Cardiac muscle cell (in vitro differentiated cells and primary cell): ENCODE measurements at places on chromosomes 2 and 18. TPM values are rescaled to one million over a fixed set of nuclear protein-coding genes. Genes with fewer than 3 reads are reported as not detected.

MOGAT1 gene
- total RNA-seq: not detected in 2 replicates

GRCh38 chr2:64796926-64797325 lies 143.2 kb upstream of the SERTAD2 start:
- DNase-seq: no peak

C2orf15 gene
- 2.3 and 2.4 TPM in 2 replicates for total RNA-seq

DNA sequence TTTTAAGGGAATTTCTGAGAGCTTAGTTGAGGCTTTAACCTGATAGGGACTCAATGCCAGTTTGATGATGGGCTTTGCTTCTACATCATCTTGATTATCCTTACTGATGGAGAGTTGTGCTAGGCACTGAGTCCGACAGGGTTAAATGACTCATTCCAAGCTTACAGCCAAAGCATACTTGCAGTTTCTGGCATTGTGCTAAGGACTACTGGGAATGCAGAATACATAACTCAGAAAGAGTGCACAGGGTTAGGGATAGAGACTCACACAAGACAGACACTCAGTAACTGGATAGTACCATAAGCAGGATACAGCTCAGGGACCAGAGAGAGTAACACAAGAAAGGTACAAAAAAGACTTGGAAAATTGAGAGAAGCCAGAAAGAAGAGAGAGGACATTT lies 94.1 kb upstream of the SLC14A2 start:
- peak; percentile 64 for DNase-seq

- peak; percentile 99 for DNase-seq
Observed at GRCh38 chr2:73926493-73927327, at the start of gene DGUOK. DGUOK (plus strand) TSS chr2:73926880; CDS start chr2:73926911, 31 bp downstream.

DNA sequence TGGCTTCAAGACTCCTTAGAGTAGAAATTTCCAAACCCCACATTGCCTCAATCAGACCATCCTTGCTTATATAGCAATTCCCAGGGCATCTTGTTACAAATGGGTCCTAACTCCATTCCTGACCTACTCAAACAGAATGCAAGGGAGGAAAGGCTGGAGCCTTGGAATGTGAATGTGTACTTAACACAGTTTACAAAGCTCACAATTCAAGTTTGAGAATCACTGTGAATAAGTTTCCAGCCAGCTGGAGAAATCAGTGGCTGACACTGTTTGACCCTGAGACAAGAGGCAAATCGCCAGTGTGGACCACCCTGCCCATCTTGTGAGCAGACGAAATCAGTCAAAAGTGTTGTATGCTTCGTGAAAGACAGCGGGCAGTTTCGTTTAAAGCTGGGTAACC lies 65.5 kb downstream of the SOWAHC start:
- no peak for DNase-seq

GRCh38 chr2:140295767-140296166 lies 1515.6 kb upstream of the NXPH2 start:
- DNase-seq: no peak

- no peak for DNase-seq
Observed at GRCh38 chr2:145806546-145806945, 1286.6 kb upstream of the ZEB2 start.

GRCh38 chr2:146734821-146735190 lies 1110.0 kb upstream of the ACVR2A start:
- no peak for DNase-seq

DNA sequence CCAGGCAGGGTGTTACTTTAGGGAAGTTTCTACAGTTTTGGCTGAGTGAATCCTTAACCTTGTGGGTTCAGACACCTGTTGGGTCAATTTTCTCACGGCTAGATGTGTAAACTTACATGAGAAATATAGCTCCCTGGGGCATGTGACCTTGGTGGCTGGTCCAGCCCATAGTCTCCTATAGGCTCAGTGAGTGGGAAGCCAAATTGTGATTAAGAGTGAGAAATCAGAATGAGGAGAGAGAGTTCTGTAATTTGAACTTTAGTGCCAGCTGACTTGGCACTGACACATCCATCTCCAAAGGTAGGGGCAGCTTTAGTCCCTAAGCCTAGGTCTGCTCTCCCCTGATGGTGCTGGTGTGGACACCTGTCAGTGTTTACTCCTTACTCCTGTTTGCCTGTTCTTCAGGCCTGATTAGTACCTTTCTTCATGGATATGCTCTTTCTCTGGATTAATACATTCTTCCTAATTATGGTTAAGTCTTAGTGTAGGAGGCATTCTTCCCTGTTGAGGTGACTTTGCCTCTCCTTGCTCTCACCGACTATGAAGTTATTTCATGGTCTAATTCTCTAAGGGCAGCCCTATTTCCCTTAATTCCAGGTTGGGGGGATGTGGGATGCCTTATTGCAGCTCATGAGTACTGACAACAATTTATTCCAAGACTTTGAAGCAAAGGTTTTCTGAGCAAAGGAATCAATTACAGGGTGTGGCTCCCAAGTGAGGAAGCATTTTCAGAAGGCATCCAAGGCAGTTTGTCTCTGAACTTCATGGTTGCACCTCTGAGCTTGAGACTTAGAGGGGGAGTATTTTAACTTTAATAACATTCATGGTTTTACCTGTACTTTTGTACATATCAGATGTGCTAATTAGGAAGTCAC lies 177.3 kb downstream of the DYSF start:
- DNase-seq: no peak

GRCh38 chr2:121326628-121327027 lies 41.6 kb upstream of the TFCP2L1 start:
- no peak for DNase-seq

DNA sequence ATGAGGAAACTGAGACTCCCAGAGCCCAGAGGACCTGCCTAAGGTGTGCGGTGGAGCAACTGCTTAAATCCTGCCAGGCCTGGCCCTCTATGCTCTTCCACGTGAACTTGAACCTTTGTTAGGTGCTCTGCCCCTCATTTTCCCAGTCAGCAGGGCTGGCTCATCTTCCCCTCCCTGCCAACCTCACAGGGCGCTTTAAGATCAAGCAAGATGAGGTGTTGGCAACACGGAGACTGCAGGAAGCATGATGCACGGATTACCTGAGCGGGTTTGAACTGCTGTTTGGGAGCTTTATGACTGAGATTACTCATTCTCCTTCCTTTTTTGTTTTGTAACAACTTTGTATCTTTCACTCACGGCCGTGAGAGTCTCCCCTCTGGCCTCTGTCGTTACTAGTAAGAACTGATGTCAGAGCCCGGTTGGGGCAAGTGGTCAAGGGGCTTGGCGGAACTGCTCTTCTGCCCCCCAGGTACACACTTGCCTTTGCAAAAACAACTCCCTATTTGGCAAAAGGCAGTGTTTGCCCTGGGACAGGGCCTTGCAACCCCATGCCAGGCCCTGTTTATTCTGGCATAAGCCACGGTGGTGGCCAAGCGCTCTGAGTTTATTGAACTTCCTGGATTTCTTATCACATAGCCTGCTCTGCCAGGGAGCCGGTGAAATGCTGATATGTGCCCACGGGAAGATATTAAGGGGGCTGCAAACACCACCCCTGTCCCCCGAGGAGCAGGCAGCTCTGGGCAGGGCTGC lies 127.8 kb downstream of the INHBB start:
- DNase-seq: no peak

CD302 gene
- 0.07 and 0.42 TPM in 2 replicates for total RNA-seq

SGO2 gene
- 1.8 and 13.9 TPM in 2 replicates for total RNA-seq
